Astrocyte of the spinal cord (primary cell): ENCODE measurements at places on chromosomes 7 and 10.

DNA sequence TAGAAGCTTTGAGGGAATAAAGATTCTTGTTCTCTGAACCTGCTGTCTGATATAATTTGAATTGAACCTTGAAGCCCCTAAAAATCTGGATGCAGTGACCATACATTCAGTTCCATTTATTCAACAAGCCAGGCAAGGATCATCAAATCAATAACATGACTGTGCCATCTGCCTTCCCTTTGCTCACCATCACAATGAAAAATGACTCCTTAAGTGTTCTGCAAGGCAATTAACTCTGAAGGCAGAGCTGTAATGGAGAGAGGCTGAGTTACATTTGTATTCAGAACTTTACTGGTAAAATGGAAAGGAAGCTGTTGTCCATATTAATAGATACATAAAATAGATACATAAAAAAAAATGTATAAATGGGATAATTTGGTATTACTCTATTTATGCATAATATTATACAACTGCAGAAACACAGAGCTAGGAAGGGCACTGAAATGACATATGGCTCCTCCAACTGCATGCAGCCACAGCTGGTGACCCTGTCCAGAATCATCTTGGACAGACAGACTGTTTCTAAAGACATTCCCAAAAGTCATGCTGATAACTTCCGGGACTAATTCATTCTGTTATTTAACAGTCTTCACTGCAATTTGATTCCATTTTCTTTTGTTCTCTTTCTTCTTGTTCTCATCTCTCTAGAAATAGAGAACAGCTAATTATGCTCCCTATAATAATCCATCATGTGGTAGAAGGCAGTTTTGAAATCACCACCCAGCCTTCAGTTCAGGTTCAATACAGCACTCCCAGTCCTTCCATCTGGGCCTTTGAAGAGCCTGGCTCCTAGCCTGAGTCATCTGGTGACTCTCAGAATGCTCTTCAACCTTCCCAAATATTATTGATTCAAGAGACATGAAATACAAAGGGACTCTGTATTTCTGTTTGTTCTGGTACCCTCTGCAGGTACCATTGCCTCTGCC, 412.6 kb downstream of the GFRA1 start:
- no peak for DNase-seq

DNA sequence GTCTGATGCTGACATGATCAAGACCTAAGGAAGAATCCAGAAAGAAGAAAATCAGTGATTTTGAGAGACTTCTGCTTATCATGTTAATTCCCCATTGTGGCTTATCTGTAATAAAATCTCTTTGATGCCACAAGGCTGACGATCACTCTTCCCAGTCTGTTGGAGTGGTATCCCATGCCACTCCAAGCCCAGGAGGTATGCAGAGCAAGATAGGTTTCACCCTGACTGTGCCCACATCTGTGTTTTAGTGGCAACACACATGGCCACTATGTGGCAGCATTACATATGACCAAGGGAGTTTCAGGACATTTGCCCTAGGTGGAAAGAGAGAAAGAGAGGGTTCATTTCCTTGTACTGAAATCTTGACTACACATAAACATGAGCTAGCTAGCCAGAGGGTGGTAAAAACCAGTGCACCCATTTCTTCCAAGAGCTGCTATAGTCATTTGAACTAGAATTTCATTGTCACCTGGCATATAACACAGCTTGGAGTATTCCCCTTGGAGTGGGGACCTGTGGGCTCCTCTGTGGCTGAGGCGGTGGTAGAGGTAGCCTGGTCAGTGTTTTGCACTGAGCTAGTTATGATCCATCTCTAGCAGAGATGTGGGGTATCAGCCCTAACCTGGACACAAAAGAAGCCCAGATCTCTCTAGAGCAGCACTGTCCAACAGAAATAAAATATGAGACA, 20.8 kb downstream of the LAMB4 start:
- DNase-seq = no peak

GRCh38 chr10:52742731-52743130, 29.9 kb downstream of the MBL2 start:
- DNase-seq = no peak

DNA sequence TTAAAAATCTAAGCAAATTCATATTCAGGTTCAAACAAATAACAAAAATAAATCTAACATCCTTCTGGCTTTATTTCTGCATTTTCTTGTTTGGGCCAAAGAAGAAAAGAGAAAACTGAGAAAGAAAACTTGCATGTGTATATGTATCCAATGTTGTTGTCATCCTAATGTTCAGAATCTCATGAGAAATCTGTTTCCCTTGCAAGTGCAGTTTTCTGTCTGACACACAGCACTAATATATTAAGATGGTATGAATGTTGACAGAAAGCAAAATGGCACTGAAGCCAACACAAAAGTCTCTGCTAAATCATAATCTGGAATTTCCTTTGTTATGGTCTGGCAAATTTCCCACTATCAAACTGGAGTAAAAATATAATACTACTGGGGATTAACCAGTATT, 235.9 kb downstream of the HGF start:
- no peak for DNase-seq

GRCh38 chr7:81187753-81188152, 268.9 kb upstream of the SEMA3C start:
- no peak for DNase-seq

DNA sequence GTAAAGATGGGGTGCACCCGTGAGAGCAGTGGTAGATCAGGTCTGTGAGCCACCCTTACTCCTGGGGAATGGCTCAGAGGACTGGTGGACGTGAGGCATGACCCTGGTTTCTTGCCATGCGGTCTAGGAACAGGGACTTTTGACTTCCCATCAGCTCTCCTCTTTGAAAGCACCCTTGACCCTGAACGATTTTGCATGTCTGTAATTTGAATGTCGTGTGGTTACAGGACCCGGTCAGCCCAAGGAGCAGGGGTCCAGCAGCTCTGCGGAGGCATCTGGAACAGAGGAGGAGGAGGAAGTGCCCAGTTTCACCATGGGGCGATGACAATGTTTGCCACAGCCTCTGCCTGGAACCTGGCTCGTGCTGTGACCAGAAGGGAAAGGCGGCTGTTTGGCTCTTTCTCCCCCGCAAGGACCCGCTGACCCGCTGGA, 8.6 kb upstream of the ORAI2 start:
- no peak for DNase-seq

GRCh38 chr10:124916098-124916584, 25.8 kb upstream of the ZRANB1 start:
- DNase-seq = no peak

GRCh38 chr7:151661587-151661986, 141.9 kb upstream of the RHEB start:
- no peak for DNase-seq

DNA sequence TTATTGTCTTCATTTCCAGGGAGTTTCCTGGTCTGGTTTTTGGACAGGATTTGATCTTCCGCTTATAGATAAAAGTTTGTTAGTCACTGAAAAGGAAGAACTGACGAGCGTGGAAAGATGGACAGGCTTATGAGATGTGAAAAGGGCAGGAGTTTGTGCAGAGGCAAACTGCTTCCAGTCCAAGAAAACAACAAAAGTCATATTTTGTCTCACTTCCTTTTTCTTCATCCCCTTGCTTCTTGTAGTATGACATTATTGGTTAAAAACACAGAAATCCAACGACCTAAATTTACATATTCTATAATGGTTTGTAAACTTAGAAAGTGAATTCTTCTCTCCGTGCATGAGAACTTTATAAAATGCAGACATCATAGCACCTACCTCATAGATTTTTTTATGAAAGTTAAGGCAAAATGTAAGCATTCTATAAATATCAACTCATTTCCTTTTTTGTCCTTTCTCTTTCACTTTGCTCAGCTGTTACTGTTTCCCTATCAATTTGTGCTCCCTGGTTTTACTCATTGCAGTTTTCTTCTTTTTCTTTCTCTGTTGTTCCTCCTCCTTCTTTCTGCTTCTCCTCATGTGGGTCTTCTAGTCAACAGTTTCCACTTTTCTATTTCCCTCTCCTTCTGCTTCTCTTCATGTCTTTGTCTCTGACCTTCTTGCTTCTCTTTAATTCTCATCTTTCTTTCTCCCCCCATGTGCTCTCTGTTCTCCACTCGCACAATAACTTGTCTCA, 370.2 kb downstream of the ARL4A start:
- no peak for DNase-seq

GRCh38 chr7:124918662-124919061, 11.0 kb downstream of the POT1 start:
- no peak for DNase-seq

GRCh38 chr10:121088524-121088923, 237.4 kb downstream of the WDR11 start:
- DNase-seq = peak; percentile 9

DNA sequence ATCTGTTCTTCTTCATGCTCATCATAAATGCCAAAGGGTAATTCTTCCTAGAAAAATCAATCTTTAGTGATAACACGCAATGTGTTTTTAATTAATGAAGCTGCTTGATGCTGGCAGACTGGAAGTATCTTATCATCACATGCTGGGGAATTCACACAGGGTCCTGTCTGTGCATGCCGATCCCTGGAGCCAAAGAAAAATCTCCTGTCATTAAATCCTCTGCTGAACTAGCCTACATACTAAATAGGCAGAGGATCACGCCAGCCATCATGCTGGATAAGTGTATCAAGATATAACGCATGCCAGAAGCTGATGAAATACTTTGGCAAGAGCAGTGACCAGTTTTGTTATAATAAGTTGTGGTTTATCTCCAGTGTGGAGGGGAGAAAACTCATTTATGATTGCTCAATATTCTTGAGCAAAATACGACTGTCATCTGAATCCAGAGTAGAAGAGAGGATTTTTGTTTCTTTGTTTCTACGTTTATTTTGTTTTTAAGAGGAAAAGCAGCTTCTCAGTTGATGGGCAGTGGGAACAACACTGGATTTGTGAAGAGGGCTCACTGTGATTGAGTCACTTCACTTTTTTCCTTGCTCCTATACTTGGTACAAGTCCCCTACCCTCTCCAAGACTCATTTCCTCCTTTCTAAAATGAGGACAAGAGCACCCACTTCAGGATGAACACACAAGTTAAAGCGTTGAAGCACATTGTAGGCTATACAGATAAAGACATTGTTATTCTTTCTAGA, 649.1 kb downstream of the TNS3 start:
- peak; percentile 92 for DNase-seq

DNA sequence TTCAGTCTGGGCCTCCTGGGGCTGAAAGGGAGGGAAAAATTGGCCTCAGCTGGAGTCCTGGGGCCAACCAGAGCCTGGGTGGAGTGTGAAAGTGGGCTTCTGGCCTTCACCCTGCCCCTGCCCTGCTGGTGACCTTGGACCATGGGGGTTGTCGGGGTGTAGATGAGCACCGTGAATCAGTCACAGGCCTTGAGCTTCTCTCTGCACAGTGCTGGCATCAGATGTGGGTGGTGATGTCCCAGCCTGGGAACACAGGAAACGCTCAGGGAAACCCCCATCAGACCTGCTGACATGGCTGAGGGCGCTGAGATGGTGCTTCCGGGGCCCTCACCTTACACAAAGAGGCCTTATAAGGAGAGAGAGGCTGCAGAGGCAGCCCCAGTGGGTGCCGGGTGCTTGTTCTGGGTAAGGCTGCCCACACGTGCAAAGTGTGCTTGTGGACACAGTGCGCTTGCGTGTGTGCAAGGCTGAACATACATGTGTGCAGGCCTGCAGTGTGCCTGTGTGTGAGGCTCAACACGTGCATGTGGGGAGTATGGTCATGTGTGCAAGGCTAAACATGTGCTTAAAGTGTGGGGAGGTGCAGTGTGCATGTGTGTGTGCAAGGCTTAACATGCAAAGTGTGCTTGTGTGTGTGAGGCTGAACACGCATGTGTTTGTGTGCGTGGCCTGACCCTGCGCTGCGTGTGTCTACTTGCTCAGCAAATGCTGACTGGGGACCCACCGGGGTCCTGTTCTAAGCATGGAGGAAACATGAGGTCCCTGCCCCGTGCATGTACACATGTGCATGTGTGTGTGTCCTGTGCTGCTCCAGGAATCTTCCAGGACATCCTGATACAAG, 6.5 kb downstream of the ARPC1B start:
- no peak for DNase-seq

GRCh38 chr7:157832006-157832405, 495.2 kb downstream of the DNAJB6 start:
- DNase-seq = no peak

- DNase-seq = no peak
Observed at GRCh38 chr7:84546403-84546802, 351.8 kb upstream of the SEMA3A start.

DNA sequence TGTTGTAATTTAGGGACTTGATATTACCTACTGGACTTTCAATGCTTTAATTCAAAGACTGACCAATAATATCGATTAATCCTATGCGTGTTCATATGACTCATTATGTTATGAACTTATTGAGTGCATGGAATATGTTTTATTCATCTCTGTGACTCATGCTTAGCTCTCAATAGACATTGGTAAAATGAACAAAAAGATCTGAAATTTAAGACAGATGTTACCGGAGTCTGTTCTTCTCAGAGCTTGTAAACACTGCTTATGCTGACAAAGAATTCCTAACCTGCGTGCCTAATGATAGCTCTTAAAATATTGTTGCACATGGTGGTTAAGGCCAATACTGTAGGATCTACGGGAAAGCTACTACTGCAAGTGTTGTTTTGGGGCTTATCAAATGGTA, 131.5 kb upstream of the ACBD5 start:
- no peak for DNase-seq

GRCh38 chr7:79520543-79520942, 67.1 kb upstream of the MAGI2 start:
- DNase-seq = no peak

DNA sequence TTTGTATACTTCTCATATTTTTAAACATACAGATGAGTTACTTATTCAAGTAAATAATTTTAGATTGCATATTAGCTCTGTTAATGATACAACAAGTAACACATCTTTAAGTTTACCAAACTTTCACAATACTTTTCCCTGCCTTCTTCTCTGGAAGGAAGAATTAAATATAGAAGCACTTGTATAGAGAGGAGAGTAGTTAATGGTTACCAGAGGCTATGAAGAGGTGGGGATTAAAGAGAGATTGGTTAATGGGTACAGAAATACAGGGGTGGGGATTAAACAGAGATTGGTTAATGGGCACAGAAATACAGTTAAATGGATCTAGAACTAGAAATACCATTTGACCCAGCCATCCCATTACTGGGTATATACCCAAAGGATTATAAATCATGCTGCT, 20.0 kb upstream of the UCN3 start:
- no peak for DNase-seq

DNA sequence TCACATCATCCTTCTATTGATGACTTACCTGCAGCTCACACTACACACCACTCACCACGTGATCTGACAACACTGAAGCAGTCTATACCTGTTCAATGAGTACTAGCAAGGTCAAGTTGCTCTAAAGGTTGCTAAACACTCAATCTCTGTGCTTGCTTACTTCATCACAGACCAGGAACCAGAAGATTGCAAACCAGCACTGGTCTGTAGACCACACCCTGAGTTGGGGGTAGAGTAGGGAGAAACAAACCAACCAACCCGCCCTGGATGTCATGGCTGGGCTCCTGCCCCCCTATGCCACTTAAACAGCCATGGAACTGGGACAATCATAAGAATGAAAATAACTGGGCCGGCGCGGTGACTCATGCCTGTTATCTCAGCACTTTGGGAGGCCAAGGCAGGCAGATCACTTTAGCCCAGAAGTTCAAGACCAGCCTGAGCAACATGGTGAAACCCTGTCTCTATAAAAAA, 19.6 kb downstream of the DLG5 start:
- DNase-seq = no peak
